Fibroblast of gingiva (primary cell): ENCODE measurements at places on chromosomes 4 and X.

DNA sequence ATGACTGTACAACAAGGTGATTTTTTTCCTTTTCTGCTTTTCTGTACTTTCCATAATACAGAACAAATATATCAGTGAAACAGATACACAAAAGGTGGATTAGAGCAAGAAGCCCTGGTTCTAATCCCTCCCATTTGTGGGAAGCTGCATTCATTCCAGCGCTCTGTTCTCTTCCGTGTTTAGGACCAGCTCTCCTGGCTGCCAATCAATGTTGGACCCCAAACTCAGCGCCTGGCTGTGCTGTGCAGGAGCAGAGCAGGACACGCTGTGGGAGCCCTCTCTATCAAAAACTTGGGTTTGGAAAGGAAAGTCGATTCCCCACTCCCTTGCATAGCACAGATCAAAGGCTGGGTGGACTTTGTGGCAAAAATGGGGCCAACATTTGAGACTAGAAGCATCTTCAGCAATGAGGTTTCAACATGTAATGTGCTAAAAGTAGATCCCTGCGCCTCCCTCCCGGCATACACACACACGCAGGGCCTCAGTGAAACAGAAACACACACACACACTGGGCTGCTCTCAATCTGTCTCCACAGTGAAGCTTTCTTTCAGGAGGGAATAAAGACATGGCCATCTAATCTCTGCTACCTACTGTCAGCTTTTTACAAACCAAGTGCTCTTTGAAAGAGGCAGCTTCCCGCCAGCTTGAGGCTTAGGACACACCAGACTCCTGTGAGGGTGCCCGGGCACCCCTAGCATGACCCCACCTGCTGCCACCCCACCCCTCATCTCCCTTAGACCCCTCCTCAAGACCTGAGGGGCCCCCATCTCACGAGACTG is 12.2 kb downstream of the WDR1 start:
- DNase-seq, result peak; percentile 78

- DNase-seq, result no peak
Measured at GRCh38 chrX:120137439-120137838, 21.0 kb upstream of the RHOXF2 start.

- DNase-seq, result no peak
Measured at GRCh38 chr4:26175006-26175786, 145.6 kb upstream of the RBPJ start.

DNA sequence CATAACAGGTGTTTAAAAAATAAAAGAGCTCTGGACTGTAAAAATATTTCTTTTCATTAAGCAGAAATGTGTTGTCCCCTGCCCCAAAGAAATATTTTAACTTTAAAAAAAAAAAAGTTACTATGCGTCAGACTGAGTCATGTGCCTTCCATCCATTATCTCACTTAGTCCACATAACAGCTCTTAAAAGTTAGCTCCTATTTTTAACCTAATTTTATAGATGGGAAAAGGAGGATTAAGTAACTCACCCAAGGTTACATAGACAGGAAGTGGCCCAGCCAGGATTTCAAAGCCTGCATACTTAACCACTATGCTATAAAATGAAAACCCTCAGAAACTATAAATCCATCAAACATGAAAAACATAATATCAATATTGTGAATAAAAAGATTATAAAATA is 97.7 kb downstream of the MANBA start:
- no peak for DNase-seq

DNA sequence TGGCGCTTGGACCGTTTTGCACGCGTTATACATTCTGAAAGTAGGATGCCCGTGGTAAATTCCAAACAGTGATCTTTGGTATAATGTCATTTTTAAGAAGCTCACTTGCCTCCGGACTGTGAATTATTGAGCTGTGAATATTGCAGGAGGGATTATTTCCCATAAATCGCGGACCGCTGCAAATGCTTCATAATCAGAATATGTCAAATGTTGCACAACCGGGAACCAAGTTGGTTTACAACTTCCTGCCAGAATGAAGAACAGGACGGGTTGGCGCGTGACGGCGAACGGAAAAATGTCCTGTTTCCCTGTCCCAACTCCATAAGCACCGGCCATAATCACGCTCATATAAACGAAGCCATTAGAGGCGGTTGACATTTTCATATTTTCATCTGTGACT is 67.6 kb downstream of the SHOX start:
- no peak for DNase-seq

DNA sequence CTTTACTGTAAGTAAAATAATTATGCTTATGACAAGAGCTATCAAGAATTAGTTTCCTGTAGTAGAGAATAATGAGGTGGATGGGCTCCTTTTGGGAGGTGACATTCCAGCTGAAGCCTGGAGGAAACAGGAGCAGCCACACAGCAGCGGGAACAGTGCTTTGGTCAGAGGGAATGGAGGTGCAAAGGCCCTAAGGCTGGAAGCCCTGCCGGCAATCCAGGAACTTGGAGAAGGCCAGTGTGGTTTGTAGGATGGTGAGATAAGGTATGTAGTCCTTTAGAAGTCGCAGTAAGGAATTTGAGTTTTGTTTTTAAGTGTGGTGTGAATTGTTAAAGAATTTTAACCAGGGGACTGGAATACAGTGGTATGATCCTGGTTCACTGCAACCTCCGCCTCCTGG is 8.1 kb downstream of the TMEM131L start:
- no peak for DNase-seq

DNA sequence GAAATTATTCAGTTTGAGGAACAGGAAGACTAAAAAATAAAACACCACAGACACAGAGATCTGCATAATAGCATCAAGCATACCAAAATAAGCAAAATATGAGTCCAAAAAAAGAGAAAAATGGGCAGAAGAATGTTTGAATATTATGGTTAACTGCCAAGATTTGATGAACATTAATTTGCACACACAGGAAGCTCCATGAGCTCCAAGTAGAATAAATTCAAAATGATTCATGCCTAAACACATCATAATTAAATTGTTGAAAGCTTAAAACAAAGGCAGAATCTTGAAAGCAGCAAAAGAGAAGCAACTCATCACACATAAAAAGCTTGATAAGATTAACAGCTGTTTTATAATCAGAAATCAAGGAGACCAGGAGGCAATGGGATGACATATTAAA is 156.6 kb upstream of the ARSJ start:
- DNase-seq, result no peak

- DNase-seq, result no peak
Measured at GRCh38 chrX:46461660-46462191, 83.5 kb downstream of the ZNF674 start.

GRCh38 chrX:101595739-101596419 is 21.9 kb downstream of the ARMCX6 start:
- DNase-seq, result peak; percentile 70

DNA sequence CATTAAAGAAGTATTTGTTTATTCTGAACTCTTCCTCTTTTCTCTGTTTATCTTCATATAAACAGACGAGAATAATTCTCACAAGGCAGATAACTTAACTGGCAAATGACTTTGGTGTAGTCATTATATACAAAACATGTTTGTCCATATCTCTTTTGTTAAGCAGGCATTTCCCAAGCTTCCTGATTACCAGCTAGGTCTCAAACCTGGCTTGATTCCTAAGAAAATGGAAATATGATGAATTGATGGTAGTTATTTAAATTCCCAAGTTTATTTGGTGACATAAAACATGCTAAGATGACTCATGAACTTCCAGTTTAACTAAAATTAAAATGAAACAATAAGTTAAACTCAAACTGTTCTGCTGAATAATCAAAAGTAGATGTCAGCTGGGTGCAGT is 96.8 kb downstream of the ARSJ start:
- peak; percentile 23 for DNase-seq

DNA sequence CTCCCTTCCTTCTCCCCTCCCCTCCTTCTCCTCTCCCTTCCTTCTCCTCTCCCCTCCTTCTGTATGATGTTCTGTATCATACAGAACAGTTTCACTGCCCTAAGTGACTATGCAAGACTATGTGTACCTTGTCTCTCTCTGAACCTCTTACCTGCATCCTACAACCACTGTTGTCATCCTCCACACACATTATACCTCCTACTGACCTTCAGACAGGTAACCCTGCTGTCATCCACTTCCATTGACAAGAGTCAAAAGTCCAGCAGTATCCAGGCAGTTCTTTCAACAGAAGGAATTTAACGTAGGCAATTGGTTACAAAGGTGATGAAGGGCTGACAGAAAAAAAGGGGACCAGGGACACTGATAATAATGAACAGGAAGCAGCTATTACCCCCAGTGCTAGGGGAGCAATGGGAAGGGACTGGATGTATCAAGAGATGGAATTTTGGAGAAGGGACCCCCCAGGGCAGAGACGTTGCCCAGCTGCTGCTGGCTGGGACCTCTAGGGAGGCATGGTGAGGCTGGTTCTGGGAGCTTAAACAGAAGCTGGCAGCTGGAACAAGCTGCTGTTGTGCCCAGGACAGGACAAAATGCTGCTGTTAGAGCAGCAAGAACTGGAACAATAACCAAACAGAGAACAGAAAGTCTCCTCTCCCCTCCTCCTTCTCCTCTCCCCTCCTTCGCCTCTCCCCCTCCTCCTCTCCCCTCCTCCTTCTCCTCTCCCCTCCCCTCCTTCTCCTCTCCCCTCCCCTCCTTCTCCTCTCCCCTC is 84.7 kb downstream of the DCTD start:
- DNase-seq, result no peak

DNA sequence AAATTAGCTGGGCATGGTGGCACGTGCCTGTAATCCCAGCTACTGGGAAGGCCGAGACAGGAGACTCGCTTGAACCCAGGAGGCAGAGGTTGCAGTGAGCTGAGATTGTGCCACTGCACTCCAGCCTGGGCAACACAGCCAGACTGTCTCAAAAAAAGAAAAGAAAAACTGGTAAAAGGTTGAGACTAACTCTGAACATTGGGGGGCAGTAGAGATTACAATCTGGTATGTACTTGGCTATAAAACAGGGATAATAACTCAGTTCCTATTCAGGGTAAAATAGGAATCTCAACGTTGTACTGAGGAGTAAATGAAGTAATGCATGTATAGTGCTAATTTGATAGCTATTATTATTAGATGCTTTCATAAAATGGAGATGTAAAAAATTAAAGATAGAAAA is 12.5 kb upstream of the KLF8 start:
- no peak for DNase-seq

DNA sequence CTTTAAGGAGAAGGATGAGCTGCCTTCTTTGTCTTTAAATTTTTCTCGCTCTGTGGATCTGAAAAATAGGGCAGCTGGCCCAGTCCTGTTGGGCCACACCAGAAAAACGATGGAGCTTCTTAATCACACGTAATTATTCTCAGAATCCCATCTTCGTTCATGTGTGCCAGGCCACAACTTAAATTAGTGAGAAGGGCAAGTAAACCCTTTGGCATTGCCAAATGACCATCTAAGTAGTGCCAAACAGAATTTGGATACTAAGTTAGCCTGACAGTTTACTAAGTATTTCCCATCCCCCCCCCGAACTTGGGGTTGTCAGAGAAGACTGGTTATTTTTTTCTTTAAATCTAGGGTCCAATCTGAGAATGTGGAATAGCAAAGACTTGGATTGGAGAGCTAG is 62.0 kb downstream of the CASP3 start:
- DNase-seq, result no peak

- DNase-seq, result no peak
Measured at GRCh38 chr4:95049551-95050233, 291.9 kb downstream of the BMPR1B start.

- DNase-seq, result no peak
Measured at GRCh38 chr4:113858924-113859323, 97.4 kb upstream of the CAMK2D start.

DNA sequence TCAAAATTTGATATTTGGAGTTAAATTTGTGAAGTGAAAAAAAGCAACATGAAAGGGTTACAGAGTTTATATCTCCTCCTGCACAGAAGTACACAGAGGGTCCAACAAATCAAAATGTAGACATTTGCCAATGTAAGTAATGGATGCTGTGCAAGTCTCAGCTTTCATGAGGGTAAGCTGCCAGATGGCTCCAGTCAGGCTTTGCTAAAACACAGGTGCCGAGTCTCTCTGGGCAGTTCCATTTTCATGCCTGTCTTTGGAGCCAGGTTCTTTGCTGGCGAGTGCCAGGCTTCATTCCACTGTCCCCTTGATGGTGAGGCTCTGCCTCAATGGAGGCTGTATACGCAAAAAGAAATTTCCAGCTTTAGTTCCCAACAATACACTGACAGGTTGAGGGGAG is 27.9 kb downstream of the SLC4A4 start:
- DNase-seq, result no peak

DNA sequence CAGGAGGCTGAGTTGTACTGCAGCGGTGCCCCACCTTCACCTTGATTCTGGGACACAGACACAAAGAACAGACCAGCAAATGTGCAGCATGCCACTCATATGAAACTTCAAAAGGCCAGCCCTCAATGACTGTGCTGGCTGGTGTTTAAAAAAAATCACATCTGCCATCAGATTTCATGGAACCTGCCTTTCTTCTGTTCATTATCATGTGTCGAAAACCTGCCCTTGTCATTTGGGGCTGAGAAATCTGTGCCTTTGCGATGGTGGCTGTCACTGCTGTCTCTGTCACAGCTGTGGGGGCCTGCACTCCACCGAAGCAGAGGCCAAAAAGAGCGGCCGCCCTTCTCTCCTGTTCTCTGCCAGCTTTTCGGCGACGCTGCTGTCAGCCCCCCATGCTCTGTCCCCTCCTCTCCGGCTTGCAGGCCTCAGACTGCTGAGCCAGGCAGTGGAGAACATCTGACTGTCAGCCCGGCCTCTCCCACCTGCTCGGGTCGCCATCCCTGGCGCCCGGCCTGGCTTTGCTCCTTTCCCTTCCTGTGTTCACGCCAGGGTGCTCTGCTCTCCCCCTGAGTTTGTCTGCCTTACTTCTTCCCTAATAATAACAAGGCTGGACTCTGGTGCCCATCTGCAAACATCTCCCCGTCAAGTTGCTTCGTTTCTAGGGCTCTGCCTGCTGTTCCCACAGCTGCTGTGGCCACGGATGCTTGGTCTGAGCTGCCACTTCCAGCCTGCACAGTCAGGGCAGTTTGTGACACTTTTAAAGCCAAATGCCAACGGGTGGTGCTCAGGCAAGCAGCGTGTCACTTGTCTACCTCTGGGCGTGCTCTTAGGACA is 355.2 kb downstream of the UNC5C start:
- no peak for DNase-seq

- DNase-seq, result no peak
Measured at GRCh38 chr4:38180456-38180855, 220.3 kb downstream of the PTTG2 start.

GRCh38 chr4:2067446-2068197 is 8.5 kb downstream of the NAT8L start:
- DNase-seq, result no peak

GRCh38 chrX:56233100-56233499 is 944 bp downstream of the KLF8 start:
- DNase-seq, result no peak

DNA sequence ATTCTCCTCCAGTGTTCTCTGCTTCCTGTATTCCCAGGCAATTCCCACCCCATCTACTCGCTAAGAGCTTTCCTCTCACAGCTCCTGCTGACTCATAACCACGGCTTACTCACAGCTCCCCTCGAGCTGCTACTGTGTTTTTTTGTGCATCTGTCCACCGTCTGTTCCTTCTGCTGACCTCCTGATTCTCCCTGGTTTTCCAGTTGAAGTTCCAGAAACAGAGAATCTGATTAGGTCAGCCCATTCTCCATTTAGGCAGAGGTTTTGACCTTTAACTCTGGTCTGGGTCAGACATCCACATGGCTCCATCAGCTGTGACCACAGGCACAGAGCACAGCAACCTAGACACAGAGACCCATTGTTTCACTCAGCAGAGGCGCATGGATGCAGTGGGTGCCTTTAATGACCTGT is 5.5 kb upstream of the SMIM20 start:
- DNase-seq, result peak; percentile 74
